ENCODE measurements at places on chromosomes 7 and 10. TPM values are rescaled to one million over a fixed set of nuclear protein-coding genes. Genes with fewer than 3 reads are reported as not detected.

- H3K4me3 ChIP-seq = no peak overlapping the region
- no peak for DNase-seq
- H3K27me3 ChIP-seq = no peaks in the 10 kb centered on the region
- H3K36me3 ChIP-seq = no peaks in the 10 kb centered on the region
- H3K27ac ChIP-seq = no peak overlapping the region
These were observed 46.5 kb upstream of the TNRC18 start for GRCh38 chr7:5470167-5470532.

- H3K4me1 ChIP-seq = peaks cover 19% of the 10 kb centered on the region
- peak; percentile 27 for DNase-seq
- H3K27ac ChIP-seq = peak overlapping the region; percentile 56
- peaks cover under 1% of the 10 kb centered on the region for H3K36me3 ChIP-seq
These were observed 15.4 kb downstream of the ACSL5 start for GRCh38 chr10:112389271-112389822.

- H3K4me3 ChIP-seq = no peak overlapping the region
- H3K27ac ChIP-seq = no peak overlapping the region
- H3K36me3 ChIP-seq = no peaks in the 10 kb centered on the region
- no peaks in the 10 kb centered on the region for H3K27me3 ChIP-seq
- no peaks in the 10 kb centered on the region for H3K4me1 ChIP-seq
These were observed 219.0 kb downstream of the CRPPA start for GRCh38 chr7:16202303-16202702.

DNA sequence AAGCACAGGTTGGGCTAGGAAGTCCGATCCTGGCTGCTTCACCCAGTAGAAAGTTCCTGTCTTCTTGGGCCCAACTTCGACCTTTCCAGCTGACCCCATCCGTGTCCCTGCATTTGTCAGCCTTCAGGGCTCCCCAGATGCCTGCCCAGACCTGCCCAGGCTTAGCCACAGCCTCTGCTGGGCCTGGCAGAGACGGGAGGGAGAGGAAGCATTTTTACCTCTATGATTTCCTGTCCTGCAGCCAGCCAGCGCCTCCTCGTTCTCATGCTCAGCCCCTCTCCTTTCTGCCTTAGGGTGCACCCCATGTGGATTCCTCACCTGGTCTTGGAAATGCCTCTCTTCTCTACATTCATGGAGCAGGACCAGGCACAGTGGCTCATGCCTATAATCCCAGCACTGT is 3.7 kb downstream of the METTL27 start:
- no peak overlapping the region for H3K4me3 ChIP-seq
- DNase-seq = no peak
- no peaks in the 10 kb centered on the region for H3K36me3 ChIP-seq
- H3K27me3 ChIP-seq = no peaks in the 10 kb centered on the region

Gene ANKRD61
- total RNA-seq = not detected

GRCh38 chr10:82308641-82309040 is 433.6 kb downstream of the NRG3 start:
- no peaks in the 10 kb centered on the region for H3K4me1 ChIP-seq
- DNase-seq = no peak
- no peaks in the 10 kb centered on the region for H3K36me3 ChIP-seq
- H3K27ac ChIP-seq = no peak overlapping the region
- H3K4me3 ChIP-seq = no peak overlapping the region

DNA sequence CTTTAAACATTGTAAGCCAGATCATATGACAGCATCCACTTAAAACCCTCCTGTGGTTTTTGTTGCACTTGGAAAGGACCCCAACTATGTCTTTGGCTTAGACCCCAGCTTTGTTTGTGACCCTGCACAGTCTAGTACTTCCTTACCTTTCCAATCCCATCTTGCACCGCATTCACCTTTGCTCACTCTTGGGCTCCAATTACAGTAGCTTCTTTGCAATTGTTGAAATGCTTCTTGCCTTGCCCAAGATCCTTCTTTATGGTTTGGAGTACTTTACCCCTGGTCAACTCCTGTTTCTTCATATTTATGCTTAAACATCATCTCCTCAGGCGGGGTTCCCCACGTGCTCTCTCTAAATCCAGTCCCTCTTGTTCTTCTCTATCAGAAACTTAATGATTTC is 162.6 kb downstream of the PTEN start:
- DNase-seq = no peak

Gene TPST1
- 1.2 TPM for total RNA-seq

- H3K4me1 ChIP-seq = no peaks in the 10 kb centered on the region
- no peaks in the 10 kb centered on the region for H3K36me3 ChIP-seq
- no peak overlapping the region for H3K4me3 ChIP-seq
- H3K27me3 ChIP-seq = no peaks in the 10 kb centered on the region
These were observed 134.8 kb downstream of the CUL2 start for GRCh38 chr10:34955391-34955790.

Gene GRB10
- total RNA-seq = 2.3 TPM

- no peak overlapping the region for H3K27ac ChIP-seq
- no peaks in the 10 kb centered on the region for H3K4me1 ChIP-seq
- H3K27me3 ChIP-seq = no peaks in the 10 kb centered on the region
- no peak for DNase-seq
These were observed 315.8 kb upstream of the POM121L12 start for GRCh38 chr7:52719677-52720076.

DNA sequence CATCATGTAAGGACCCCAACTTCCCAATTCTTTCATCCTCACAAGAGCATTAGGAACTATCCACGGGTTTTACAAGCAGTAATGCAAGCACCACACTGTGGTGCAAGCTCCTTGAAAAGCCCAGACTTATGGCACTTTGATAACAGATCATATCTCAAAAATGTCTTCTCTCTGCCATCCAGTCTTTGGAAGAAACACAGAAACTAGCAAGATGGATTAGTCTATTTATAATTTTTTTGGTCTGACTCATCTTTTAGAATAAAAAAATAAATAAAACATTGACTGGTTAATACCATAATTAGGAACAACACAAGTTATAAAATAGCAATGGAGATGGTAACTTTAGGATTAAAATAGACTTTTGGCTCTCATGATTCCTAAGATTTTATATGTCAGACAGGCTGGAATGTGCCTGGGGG is 49.0 kb upstream of the CALD1 start:
- no peaks in the 10 kb centered on the region for H3K27me3 ChIP-seq
- H3K27ac ChIP-seq = no peak overlapping the region
- no peak for DNase-seq
- H3K4me3 ChIP-seq = no peak overlapping the region
- no peaks in the 10 kb centered on the region for H3K36me3 ChIP-seq
- no peaks in the 10 kb centered on the region for H3K4me1 ChIP-seq

GRCh38 chr10:13991353-13991752 is 339.4 kb downstream of the FRMD4A start:
- H3K4me3 ChIP-seq = no peak overlapping the region
- H3K27ac ChIP-seq = no peak overlapping the region
- H3K36me3 ChIP-seq = no peaks in the 10 kb centered on the region
- H3K4me1 ChIP-seq = peaks cover 21% of the 10 kb centered on the region
- DNase-seq = no peak
